Activated T-cell treated with anti-CD3 and anti-CD28 coated beads for 24 hours (primary cell): ENCODE measurements at places on chromosomes 1 and 21.
A peak's percentile ranks its signal among the peaks of the same experiment; 100 is the strongest.

DNA sequence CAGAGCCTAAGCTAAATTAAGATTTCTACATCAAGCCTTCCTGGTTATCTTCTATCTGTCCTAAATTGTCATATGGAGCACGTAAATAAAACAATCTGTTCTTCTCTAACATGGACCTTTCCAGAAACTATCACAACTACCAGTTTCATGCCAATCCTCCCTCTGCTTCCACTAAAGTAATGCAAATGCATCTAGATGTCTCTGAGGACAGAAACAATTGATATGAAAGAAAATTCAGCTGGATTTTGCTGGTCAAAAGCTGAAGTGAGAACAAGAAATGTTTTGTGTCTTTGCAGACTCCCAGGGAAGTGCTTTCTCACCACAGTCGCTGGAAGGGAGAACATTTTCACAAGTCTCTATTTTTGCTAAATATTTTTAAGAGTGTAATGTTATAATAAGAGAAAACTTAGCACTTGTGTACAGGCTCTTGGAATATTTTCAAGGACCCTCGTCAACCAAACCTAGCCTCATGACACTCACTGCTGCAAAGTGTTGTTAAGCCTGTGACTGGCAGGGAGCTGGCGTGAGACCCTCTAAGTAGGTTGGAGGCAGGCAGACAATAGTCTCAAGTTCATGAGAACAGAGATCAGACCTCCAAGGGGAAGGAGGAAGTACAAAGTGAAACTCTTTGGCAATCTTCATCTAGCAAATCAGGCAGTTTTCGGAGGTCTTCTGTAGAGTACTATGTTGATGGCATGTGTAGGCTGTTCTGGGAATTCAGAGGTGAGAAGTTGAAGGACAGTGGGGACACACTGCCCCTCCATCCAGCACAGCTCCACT, 38.8 kb downstream of the DNASE2B start:
- no peak for DNase-seq

DNA sequence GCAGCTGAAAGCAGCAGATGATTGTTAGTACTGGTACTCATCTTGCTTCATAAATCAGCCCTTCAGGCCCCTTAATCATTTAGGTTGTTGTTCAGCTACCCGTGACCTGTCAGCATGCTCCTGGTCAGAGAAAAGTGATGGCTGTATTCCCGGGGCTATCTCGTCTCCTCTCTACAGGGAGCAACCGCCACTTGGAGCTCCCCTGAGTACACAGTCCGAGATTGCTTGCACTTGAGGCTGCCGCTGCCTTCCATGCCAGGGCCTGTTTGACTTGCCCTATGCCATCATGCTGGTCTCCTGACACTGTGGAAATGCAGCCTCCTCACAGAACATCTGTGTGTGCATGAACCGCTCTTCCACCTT, 97.5 kb downstream of the SPATA46 start:
- DNase-seq = no peak

DNA sequence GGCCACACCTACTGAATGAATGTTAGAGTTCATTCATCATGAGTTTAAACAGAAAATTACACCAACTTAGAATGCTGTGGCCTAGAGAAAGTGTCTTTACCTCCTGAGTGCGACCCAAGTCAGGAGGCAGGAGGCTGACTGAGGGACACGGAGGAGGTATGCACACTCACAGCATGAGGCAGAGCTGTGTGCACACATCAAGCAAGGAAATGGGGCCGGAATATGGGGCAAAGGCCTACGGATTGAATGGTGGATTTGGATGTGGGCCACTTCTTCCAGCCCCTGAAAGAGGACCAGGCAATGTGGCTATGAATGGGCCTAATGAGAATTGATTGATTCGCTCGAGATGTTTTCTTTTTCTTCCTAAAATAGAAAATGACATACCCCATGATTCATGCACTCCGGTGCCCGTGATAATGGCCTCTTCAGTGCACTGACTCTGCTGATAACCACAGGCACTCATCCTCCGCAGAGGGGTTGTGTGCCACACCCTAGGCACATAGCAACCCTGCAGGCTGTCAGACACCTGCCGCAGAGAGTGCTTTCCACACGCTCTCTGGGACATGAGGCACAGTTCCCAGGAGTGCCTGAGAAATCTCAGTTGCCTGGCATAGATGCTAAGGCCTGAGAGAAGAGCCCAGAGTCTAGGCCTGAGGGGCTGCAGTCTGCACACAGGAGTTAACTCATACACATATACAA, 155.5 kb downstream of the GLUL start:
- DNase-seq = no peak

DNA sequence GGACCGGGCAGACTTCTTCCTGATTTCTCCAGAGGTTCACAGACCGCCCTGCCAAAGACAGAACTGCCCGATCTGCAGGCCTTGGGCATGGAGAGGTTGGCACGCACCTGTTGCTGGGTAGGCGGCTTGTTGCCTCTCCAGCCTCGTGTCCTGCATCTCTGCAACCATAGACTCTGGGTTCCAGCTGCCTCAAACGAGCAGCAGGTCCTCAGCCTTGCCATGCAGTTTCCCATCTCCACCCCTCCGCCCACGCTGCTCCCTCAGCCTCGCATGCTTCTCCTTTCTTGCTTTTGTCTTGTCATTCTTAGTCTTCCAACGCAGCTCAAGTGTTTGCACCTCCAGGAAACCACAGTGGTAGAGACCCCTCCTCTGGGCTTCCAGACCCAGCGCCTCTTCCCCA, 126.2 kb downstream of the LACTBL1 start:
- DNase-seq = no peak

DNA sequence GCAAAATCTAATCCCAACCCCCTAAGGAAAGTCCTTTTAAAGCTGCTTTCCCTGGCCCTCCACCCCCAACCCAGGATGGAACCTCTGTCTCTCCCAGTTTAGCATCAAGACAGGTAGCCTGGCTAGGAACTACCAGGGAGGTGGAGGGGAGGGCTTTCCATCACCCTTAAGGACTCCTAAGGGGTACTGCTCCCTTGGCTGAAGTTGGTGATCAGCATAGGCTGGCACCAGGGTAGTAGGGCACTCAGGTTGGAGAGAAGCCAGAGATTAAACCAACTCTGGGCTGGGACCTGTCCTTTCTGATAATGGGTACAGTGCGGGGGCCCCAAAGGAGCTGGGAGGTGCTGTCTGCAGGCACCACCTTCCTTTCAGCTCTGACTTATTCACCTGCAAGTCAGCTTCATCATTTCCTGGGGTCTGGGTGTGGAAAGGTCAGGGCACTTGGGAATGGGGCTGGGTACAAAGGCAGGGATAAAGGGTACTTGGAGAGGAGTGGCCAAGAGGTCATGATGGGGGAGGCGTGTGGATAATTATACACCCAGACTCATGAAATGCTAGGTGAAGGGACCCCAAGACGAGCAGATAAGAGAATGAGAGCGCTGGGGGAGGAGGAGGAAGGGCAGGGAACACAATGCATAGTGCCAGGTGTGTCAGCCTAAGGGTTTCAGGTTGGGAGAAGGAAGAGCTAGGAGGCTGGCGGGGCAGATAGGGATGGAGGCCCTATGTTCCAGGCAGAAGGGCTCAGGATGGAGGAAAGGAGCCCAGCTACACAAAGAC, 1.2 kb downstream of the ARHGEF2 start:
- no peak for DNase-seq

DNA sequence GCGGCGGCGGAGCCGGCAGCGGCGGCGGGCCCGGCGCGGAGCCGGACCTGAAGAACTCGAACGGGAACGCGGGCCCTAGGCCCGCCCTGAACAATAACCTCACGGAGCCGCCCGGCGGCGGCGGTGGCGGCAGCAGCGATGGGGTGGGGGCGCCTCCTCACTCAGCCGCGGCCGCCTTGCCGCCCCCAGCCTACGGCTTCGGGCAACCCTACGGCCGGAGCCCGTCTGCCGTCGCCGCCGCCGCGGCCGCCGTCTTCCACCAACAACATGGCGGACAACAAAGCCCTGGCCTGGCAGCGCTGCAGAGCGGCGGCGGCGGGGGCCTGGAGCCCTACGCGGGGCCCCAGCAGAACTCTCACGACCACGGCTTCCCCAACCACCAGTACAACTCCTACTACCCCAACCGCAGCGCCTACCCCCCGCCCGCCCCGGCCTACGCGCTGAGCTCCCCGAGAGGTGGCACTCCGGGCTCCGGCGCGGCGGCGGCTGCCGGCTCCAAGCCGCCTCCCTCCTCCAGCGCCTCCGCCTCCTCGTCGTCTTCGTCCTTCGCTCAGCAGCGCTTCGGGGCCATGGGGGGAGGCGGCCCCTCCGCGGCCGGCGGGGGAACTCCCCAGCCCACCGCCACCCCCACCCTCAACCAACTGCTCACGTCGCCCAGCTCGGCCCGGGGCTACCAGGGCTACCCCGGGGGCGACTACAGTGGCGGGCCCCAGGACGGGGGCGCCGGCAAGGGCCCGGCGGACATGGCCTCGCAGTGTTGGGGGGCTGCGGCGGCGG, 1.0 kb downstream of the ARID1A start:
- DNase-seq = peak; percentile 59

- no peak for DNase-seq
Measured at GRCh38 chr1:78088486-78088885, 42.7 kb downstream of the GIPC2 start.

- peak; percentile 75 for DNase-seq
Measured at GRCh38 chr1:109201123-109201703, 12.5 kb upstream of the SARS1 start.

GRCh38 chr1:24491577-24492360, 10.9 kb upstream of the RCAN3 start:
- no peak for DNase-seq

- DNase-seq = no peak
Measured at GRCh38 chr1:18861082-18861481, 1.6 kb upstream of the TAS1R2 start.

DNA sequence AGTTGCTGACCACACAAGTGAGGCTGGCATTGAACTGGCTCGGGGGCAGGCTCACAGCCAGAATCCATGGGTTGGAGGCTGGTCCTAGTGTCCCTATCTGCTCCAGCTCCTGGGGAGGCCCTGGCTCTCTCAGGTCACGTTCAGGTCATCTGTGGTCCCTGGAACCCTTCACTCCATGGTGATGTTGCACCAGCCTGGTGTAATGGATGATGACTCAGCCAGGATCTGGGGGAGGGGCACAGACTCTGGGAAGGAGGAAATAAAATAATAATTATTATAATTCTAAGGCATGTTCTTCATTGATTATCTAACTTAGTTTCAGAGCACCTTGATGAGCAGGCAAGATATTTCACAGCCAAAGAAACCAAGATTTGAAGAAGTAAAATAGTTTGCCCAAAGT, 26.6 kb upstream of the FCRL4 start:
- DNase-seq = no peak

GRCh38 chr1:29470788-29471119, 234.4 kb downstream of the PTPRU start:
- no peak for DNase-seq

DNA sequence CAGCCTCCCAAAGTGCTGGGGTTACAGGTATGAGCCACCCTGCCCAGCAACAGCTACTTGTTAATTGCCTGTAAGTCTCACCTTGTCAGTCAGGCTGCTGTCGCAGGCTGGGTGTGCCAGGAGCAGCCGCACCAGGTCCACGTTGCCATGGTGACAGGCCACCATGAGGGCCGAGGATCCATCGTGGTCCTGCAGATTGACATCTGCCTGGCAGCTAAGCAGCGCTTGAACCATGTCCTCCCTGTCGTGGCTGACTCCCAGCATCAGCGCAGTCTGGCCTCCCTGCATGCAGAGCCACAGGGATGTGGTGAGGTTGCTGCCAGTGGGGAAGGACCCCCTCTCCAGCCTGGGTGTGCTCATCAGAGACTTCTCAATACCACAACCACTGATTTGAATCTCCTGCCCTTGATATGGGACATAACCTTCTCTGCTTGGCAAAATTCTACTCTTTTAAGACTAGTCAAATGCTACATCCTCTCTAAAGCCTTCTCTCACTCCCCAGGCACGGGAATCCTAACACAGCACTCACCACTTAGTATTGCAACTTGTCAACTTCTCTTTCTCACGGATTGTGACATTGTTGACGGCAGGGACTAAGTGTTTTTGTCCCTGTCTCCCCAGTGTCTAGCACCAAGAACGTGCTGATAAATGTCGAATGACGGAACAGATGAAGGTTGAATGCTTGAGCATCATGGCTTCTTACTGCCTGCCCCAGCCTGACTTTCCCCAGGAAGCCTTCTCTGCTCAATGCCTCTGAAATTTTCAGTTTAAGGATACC, 52.9 kb downstream of the L1TD1 start:
- DNase-seq = no peak

DNA sequence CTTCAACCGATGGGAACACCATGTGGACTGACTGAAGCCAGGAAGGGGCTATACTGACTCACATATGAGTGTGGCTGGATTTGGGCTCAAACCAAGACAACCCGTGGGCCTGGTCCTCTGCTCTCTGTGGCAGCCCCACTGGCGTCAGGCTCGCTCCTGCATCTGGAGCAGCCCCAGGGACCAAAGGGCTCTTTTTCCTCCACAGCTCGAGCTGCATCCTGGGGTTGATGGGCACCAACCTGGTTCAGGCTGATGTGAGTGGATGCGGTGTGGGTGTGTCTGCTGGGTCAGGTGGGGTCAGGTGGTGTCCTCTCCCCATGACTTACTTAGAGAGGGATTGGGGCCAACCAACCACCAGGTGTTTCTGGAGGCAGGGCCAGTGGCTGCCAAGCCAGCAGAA, 303.0 kb upstream of the AJAP1 start:
- no peak for DNase-seq

- no peak for DNase-seq
Measured at GRCh38 chr1:42740851-42741580, 980 bp upstream of the CLDN19 start.

DNA sequence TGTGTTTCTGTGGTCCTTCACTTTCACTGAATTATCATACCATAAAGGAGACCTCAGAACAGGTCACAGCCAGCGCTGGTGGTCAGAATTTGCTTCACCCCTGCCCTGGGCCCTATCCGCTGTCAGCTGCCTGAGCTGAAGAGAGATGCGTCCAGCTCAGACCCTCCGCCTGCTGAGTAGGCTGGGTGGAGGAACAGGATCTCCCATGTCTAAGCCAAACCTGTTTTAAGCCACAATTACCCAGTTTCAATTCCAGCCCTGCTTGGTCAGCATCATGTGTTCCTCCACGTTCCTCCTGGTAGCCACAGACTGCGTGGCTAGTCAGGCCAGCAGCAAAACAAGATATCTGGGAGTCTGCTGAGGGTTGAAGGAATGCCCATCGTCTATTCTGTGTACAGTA, 13.5 kb upstream of the BGLAP start:
- DNase-seq = no peak

DNA sequence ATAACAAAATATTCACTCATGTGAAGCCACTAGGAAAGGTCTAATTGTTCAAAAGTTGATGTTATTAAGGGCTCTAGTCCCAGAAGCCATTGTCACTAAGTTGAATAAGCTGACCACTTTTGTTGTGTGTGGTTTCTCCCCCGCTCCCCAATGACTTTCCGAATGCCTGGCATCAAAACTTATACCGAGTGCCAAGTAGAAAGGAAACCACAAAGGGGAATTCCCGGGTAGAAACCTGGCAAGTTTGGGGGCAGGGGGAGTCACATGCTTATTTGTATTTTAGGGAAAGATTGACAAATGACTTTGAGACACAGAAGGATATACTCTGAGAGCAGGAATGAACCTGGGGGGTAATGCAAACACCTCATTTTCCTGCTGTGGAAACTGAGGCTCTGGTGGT, 154.1 kb downstream of the TGFBR3 start:
- peak; percentile 55 for DNase-seq

- DNase-seq = no peak
Measured at GRCh38 chr1:195053478-195053877, 1554.8 kb downstream of the KCNT2 start.
